SJCRH30 (cell line): ENCODE measurements at places on chromosomes 2 and 18.

- H3K4me1 ChIP-seq: no peaks in the 10 kb centered on the region
- no peaks in the 10 kb centered on the region for H3K27me3 ChIP-seq
- no peaks in the 10 kb centered on the region for H3K36me3 ChIP-seq
Observed at GRCh38 chr2:207469451-207469850, 60.3 kb upstream of the CREB1 start.

DNA sequence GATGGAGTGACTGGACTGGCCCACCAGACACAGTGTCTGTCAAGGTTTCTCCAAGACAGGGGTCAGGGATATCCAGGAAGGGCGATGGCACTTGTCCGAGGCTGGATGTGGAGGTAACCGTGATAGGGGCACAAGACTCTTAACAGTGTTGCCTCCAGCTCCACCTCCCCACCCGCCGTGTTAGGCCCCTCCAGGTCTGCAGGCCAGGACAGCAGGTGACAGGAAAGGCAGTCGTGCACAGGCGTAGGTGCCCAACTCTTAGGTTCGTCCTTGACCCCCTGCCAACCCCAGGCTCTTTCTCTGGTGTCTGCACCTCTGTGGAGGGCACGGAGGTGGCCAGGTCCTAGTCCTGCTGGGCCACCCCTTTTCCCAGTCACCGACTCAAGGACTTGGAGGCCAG, 10.1 kb downstream of the ITM2C start:
- H3K27me3 ChIP-seq: peaks cover 10% of the 10 kb centered on the region; the same call in 1 of the 2 replicates
- H3K27ac ChIP-seq: no peak overlapping the region
- DNase-seq: no peak
- H3K4me3 ChIP-seq: no peak overlapping the region
- peaks cover 23% of the 10 kb centered on the region for H3K4me1 ChIP-seq

GRCh38 chr2:105882341-105882740, 137.6 kb downstream of the NCK2 start:
- no peak for DNase-seq
- no peak overlapping the region for H3K4me3 ChIP-seq
- H3K27ac ChIP-seq: no peak overlapping the region
- peaks cover 23% of the 10 kb centered on the region for H3K36me3 ChIP-seq

DNA sequence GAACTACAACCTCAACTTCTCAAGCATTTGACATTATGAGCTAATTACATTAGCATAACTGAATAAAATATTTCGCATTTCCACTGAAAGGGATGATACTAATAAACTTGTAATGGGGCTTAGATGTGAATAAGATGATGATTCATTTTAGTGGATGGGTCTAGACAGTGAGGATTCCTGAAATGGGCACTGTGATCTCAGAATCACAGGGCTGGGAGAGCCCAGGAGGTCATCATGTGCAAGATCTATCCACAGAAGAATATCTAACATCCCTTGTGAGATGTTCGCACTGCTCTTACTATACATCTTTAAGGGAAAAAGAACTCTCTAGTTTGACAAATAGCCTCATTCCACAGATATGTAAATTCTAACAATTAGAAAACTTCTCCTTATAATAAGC, 245.7 kb downstream of the DYM start:
- H3K4me3 ChIP-seq: no peak overlapping the region
- H3K4me1 ChIP-seq: no peaks in the 10 kb centered on the region
- no peak for DNase-seq
- no peaks in the 10 kb centered on the region for H3K36me3 ChIP-seq
- no peak overlapping the region for H3K27ac ChIP-seq

DNA sequence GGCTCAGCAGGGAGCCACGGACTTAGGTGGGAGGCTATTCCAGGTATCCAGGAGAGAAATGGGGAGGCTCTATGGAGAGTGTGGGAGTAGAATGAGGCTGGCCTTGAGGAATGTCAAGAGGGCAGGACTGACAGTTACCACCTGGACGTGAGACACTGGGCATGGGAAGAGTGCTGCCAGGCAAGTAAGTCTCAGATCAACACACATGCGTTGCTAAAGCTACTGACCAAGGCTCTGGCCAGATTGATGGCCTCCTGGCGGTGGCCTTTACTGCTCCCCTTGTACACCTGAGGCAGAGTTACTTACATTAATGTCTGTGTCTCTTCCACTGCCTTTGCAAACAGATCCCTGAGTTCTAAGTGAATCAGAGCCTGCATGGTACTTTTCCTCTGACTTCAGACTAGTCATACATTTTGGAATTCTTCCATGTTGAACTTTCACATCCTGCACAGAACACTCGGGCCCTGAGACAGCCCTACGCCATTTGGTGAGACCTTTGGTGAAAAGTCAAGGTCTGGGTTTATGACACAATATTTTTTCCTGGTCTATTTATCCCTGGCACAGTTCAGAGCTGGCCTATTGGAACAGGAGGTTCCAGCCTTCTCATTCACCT, 398.8 kb upstream of the TRIB2 start:
- DNase-seq: no peak
- peaks cover 41% of the 10 kb centered on the region for H3K4me1 ChIP-seq
- no peak overlapping the region for H3K4me3 ChIP-seq
- no peaks in the 10 kb centered on the region for H3K27me3 ChIP-seq
- no peaks in the 10 kb centered on the region for H3K36me3 ChIP-seq
- H3K27ac ChIP-seq: peak overlapping the region; percentile 67

DNA sequence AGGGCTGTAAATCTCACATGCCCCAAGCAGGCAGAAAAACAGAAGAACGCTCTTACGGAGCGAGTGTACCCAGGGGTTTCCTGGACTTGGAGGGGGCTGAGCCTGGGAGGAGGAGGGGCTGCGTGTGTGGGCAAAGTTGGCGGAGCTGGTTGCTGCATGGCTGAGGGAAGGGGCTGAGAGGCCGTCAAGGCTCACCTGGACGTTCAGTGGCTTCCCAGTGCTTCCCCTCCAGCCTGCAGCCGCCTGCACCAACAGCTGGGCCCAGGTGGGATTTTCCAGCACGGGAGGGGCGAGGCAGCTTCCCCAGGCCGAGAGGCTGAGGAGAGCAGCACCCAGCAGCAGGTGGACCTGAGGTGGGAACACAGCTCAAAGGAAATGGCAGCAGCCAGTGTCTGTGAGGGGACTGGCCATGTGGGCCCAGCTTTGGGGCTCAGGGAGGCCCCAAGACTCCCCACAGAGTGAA, 70.6 kb upstream of the CTDP1 start:
- DNase-seq: no peak
- peaks cover 10% of the 10 kb centered on the region; the same call in 1 of the 2 replicates for H3K4me1 ChIP-seq
- H3K27ac ChIP-seq: no peak overlapping the region

- no peak overlapping the region for H3K4me3 ChIP-seq
- no peaks in the 10 kb centered on the region for H3K27me3 ChIP-seq
- no peak for DNase-seq
- H3K27ac ChIP-seq: no peak overlapping the region
Observed at GRCh38 chr2:151091583-151091982, 170.1 kb downstream of the RBM43 start.

- no peaks in the 10 kb centered on the region for H3K27me3 ChIP-seq
- H3K27ac ChIP-seq: no peak overlapping the region
- no peak for DNase-seq
- H3K4me1 ChIP-seq: no peaks in the 10 kb centered on the region
Observed at GRCh38 chr2:3267869-3268704, 109.5 kb downstream of the EIPR1 start.

- H3K27me3 ChIP-seq: no peaks in the 10 kb centered on the region
- H3K36me3 ChIP-seq: no peaks in the 10 kb centered on the region
- no peak overlapping the region for H3K4me3 ChIP-seq
- peaks cover 6% of the 10 kb centered on the region; the same call in 1 of the 2 replicates for H3K4me1 ChIP-seq
- H3K27ac ChIP-seq: no peak overlapping the region
Observed at GRCh38 chr18:12282442-12283039, 25.5 kb upstream of the TUBB6 start.

- no peak for DNase-seq
- no peaks in the 10 kb centered on the region for H3K27me3 ChIP-seq
- H3K27ac ChIP-seq: no peak overlapping the region
- no peak overlapping the region for H3K4me3 ChIP-seq
- no peaks in the 10 kb centered on the region for H3K36me3 ChIP-seq
- H3K4me1 ChIP-seq: no peaks in the 10 kb centered on the region; the same call in 1 of the 2 replicates
Observed at GRCh38 chr2:180599804-180600203, 380.6 kb upstream of the UBE2E3 start.

- no peak for DNase-seq
- H3K27ac ChIP-seq: no peak overlapping the region
- no peaks in the 10 kb centered on the region for H3K4me1 ChIP-seq
Observed at GRCh38 chr18:62612776-62613175, 90.0 kb downstream of the ZCCHC2 start.

DNA sequence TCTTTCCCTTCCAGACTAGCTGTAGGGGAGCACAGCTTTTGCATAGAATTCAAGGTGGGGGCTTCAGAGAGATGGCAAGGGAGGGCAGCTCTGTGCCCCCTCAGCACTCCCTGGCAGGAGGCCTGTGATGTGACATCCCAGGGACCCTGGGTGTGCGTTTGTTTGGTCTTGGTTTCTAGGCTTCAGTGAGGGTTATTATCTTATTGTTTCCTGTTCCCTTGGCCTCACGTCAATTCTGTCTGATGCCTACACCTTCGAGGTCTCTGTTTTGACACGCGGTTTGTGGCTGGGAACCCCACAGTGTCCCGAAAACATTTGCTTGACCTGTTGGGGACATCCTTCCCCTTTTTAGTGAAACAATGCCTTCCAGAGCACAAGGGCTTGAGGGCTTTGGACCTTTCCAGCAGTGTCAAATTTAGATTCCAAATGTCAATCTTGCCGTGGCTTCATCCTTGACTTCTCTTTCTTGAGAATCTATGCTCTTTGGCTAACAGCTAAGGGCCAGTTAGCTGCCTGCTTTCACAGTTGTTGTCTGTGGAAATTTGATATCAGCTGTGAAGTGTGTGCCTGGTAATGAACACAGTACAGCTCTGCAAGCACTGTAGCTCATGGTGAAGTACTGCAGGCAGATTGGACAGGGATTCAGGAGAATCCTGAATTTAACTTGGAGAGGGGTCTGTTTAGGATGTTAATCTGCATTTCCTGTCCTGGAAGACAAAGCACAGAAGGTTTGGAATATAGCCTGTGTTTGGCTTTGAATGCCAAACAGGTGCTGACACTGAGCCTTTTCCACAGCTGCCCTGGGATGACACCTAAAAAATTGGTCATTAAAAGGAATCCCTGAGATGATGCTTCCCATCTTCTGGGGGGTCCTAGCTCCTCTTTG, 108.2 kb upstream of the CXCR4 start:
- DNase-seq: peak; percentile 96
- H3K36me3 ChIP-seq: no peaks in the 10 kb centered on the region
- no peaks in the 10 kb centered on the region for H3K27me3 ChIP-seq
- peaks cover 48% of the 10 kb centered on the region for H3K4me1 ChIP-seq
- H3K4me3 ChIP-seq: peak overlapping the region; percentile 5

DNA sequence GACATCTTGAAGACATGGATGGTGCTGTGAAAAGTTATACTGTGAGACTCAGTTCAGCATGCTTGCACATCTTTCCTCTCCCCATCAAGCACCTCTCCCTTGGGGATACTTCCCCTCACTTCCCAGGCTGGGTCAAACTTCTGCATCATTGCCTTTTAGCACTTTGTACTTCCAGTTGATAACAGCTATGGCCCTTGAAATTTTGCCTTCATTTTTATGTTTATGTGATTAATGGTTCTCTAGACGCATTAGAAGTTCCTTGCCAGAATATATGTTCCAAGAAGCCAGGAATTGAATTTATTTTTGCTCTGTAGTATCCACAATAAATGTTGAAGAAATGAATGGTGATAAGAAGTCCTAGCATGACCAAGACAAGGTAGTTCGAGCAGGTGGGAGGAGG, 120.9 kb upstream of the ST6GAL2 start:
- H3K27me3 ChIP-seq: 0 out of 2 replicates have a peak, but pooled peaks cover 2% of the 10 kb centered on the region
- peaks cover 6% of the 10 kb centered on the region; the same call in 1 of the 2 replicates for H3K4me1 ChIP-seq
- H3K4me3 ChIP-seq: no peak overlapping the region
- H3K36me3 ChIP-seq: no peaks in the 10 kb centered on the region
